NCI-H1105 treated with DMSO at 0.1 percent for 48 hours (cell line): ENCODE measurements at places on chromosomes 7 and 10.

DNA sequence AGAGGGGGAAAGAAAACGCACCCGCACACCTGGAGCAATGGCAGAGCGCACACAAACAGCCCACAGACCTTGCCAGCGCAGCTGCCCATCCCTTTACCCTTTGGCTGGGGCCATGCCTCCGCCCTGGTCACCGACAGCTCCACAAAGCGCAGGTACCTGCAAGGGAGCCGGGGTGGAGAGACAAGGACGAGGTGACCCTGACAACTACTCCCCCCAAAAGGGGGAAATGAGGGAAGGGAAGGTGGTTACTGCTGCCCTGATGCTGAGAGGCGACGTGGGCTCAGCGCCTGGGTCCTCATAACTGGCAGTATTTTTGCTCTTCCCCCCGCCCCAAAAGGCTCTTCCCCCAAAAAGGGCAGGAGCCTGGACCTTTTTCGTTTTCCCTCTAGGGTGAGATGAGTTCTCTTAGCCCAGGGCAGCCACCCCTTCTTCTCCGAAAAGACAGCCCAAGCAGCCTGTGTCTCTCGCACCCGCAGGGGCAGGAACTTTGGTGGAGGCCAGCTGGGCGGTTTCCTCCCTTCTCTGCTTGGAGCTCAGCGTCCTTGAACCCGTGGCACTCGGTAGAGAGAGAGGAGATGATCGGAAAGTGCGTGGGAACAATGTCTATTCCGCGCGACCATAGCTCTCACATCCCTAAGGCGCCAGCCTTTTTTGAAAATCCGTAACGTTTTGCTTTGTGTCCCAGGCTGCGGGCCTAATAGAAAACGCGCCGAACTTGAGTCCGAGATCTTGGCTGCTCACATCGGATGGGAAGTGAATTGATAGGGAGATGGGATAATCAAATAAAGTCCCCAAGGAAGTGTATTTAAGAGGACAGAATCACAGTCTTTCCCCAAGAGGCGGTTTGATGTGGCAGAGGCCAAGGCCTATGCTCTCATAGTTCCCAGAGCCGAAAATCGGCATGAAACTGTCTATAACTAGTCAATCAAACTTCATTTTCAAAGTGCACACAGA lies 1.0 kb downstream of the NKX2-3 start:
- no peak for DNase-seq

- DNase-seq, result no peak
These were observed 3.9 kb downstream of the SGMS1 start for GRCh38 chr10:50619882-50620281.

DNA sequence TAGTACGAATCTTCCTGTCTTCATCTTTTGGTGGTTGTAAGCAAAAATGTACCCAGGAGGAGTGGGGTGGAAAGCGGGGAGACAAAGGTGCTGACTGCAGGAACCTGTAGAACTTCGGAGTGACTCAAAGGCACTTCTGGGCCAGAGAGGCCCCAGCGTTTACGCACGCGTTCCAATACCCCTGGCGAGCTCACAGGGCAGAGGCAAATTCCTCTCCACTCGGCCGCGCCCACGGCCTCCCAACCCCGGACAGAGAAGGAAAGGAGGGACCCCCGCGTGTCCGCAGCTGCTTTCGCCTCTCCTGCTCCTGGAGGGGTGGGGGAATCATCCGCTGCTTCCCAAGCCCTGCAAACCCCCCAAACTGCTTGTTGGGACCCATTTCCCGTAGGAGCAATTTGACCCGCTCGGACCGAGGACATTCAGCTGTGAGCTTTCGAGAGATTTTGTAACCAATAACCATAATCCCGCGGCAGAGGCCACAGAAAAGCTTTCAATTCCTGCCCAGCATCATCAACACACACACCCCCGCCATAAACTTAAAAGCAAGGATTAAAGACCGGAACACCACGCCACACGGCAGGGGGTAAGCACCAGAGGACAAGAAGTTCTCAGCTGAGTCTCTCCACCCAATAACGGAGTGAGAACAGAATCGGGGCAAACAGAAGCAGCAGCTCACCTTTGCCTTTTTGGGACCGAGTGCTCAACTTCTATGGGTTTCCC lies 2.3 kb downstream of the IGF2BP3 start:
- peak; percentile 37 for DNase-seq

DNA sequence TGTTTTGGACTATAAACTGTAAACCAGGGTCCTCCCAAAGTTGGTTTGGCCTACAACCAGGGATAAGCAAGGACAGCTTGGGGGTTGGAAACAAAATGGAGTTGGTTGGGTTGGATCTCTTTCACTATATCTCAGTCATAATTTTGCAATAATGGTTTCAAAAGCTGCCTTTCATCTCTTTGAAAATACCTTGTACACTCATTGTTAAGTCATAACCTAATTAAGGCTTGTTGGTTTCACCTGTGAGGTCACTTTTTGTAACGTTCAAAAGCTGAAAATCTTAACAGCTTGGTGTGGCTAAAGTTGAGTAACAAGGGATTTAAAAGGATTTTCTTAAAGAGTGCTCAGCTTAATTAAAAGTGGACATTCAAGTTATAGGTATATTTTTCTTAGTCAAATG lies 476.1 kb downstream of the IPMK start:
- DNase-seq, result no peak

DNA sequence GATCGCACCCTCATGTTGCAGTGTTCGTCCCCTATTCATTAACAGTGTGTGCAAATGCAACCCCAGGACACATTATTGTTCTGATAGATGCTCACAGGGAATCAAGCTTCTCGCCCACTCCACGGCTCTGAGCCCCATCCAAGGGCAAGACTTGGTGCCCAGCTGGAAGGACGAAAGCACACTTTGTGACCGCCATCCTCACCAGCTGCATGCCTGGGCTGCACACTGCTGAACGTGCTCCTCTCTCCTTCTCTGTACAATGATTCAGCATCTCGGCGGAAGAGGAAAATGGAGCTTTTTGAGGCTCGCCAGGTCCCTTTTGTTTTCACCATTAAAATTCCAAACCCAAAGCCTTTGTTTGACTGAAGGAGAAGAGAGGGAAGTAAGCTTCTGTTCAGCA lies 41.9 kb downstream of the MKI67 start:
- no peak for DNase-seq

DNA sequence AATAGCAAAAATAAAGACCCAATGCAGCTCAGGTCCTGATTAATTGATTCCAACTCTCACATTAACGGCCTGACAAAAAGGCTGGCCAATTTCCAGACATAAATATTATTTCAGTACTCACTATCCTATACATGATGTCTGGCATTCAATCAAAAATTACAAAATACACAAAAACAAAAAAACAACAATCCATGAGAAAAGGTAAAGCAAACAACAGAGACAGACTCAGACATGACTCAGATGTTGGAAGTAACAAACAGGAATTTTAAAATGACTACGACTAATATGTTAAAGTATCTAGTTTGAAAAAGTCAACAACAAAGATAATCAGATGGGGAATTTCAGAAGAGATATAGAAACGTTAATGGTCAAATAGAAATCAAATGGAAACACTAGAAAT lies 152.8 kb downstream of the AMPH start:
- no peak for DNase-seq

DNA sequence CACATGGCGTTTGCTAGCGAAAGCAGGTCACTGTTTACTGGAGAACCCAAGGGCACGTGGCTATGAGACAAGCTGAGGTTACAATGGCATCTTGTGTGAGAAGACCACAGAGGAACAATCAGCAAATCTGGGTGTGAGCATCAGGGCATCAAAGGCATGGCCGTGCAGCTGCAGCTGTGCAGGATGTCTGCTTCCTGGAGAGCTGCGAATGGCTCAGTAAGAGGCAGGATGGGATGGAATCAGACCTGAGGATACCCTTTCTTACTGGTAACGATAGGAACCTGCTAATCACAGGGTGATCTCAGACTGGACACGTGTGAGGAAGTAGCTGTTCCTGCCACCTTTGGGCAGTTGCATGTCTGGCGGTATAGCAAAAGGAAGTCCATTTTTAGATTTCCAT lies 119.5 kb downstream of the RNF216 start:
- no peak for DNase-seq

DNA sequence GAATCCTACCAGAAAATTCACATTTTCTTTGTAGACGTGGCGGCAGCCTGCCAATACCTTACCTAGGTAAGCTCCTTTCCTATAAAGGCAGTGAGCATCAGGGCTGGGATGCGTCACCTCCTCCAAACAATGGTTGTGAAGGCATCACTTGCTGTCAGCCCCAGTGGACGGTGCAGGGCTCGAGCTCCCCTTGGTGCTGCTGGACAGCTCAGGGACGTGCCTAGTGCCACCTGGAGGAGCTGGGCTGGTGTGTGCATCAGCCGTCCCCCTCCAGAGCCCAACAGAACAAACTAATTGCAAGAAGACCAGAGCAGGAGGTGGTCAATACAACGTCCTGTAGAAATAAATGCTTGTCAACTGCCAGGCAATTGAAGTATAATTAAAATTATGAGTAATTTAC lies 517.5 kb upstream of the FOXK1 start:
- DNase-seq, result no peak

DNA sequence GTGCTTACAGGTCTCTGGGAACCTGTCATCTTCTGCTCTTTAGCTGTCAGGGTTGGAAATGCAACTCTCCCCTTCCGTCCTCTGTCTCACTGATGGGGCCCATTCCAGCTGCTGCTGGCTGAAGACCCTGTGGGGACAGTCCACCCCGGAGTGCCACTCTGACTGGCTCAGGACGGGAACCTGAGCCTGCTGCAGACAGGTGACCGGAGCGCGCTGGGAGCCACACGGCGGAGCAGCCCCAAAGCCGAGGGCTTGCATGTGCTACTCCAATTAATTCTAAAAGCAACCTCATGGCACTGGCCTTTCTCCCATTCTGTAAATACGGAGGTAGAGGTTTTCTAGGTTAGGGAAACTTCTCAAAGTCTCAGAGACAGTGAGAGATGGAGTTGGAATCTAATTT lies 223.5 kb upstream of the PITRM1 start:
- DNase-seq, result no peak

DNA sequence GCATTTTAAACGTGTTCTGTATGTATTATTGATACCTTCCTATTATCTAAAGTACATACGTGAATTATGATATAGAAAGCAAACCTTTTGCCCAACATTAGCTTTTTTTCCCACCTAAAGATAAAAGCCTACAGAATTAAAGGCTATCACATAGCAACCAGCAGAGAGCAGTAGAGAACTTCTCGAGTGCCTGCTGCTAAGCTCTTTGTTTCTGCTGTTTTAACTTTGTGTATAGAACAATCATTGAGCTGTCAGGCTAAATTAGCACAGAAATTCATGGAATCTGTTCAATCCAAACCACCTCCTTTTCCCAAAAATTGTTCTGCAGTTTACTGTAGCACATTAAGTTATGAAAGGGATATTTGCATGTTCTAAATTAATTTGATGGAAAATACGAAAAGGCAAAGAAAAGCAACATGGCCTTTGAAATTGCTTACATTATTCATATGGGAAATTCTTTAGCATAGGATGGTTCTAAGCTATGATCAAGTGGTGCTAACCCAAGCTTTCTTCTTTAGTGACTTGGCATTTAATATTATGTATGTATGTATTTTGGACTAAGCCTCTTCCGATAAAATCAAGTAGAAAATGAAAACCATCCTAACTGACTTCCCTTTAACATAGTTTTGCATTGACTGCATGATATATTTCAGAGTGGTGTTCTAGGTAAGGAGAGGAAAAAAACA lies 1288.5 kb downstream of the GATA3 start:
- DNase-seq, result peak; percentile 13

- DNase-seq, result no peak
These were observed 93.1 kb upstream of the STEAP4 start for GRCh38 chr7:88399696-88400240.

DNA sequence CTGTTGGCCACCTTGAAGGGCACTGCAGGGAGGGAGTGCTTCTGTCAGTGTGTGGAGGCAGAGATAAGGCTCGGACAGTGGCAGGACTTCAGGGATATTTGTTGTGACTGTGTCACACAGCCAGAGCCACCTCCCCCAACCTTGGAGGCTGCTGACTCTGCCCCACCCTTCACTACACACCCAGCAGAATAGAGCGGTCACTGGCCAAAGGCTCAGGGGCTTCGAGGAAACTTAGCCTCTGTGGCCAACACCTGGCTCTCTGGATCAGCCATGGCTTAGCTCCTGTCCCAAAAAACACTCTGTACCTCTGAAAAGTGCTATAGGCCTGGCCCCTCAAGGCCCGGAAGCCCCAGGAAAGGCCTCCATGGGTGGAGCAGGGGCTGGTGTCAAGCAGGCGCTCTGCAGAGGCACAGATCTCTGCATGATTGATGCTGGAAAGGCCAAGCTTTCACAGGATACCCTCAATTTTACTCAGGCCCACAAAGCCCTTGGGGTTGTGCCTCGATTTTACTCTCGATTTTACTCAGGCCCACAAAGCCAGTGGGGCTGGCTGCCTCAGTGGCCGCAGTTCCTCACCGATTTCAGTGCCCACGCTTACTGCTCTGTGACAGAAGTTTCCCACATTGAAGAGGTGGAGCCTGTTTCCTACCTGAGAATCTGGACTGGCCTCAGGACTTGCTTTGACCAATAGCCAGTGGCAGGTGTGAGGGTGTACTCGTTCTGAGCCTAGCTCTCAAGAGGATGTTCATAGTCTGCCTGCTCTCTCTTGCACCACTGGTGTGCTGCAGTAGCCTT lies 113.2 kb upstream of the GPR26 start:
- no peak for DNase-seq
